ENCODE measurements at places on chromosomes 1 and 21. TPM values are rescaled to one million over a fixed set of nuclear protein-coding genes. Genes with fewer than 3 reads are reported as not detected.

DNA sequence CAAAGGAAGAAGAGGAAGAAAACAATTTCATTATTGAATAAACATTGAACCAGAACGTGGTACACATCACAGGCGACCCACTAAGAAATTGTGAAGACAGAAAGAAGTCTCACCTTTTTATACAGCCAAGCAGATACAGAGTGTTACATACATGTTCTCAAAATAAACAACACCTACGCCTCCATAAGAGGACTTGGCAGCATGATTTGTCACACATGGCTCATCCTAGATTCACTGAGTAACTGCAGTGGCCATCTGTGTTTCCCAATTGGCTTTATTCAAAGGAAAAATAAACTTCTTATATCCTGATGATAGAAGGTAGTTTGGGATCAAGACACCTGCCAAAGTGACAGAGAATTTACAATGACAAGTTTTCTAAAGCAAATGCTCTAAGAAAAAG is 7.6 kb upstream of the KRTAP19-8 start:
- DNase-seq, result no peak

DNA sequence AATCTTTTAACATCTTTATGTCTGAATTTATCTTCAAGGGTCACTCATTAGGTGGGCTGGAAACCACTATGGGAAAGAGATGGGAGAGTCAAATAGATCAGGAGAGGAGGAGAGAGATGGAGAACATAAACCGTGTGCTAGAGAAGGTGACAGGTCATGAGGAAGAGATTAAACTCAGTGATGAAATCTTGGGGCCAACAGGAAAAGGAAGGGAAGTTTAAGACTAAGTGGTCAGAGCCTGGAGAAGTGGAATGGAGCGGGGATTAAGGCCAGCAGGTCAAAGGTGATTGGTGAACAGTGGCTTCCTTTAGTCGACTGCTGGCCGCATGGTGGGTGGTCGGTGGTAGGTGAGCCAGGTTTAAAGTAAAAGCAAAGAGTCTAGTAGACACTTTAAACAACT is 169.3 kb upstream of the IVNS1ABP start:
- no peak for DNase-seq

- DNase-seq, result no peak
These were observed 48.3 kb downstream of the IGSF21 start for GRCh38 chr1:18155881-18156385.

GRCh38 chr1:201886103-201886885 is 2.4 kb upstream of the SHISA4 start:
- DNase-seq, result no peak

- no peak for DNase-seq
These were observed 656.1 kb upstream of the ADGRL4 start for GRCh38 chr1:79662596-79662995.

- DNase-seq, result no peak
These were observed 11.5 kb upstream of the LYST start for GRCh38 chr1:235878082-235878811.

- DNase-seq, result no peak
These were observed 2.8 kb upstream of the C1QB start for GRCh38 chr1:22650089-22650693.

Gene S100B
- total RNA-seq, result 8.2 TPM

Gene SLC1A7
- not detected for total RNA-seq

Gene GRHL3
- total RNA-seq, result 99.6 TPM
